ACHN (cell line): ENCODE measurements at places on chromosomes 3 and 15.

DNA sequence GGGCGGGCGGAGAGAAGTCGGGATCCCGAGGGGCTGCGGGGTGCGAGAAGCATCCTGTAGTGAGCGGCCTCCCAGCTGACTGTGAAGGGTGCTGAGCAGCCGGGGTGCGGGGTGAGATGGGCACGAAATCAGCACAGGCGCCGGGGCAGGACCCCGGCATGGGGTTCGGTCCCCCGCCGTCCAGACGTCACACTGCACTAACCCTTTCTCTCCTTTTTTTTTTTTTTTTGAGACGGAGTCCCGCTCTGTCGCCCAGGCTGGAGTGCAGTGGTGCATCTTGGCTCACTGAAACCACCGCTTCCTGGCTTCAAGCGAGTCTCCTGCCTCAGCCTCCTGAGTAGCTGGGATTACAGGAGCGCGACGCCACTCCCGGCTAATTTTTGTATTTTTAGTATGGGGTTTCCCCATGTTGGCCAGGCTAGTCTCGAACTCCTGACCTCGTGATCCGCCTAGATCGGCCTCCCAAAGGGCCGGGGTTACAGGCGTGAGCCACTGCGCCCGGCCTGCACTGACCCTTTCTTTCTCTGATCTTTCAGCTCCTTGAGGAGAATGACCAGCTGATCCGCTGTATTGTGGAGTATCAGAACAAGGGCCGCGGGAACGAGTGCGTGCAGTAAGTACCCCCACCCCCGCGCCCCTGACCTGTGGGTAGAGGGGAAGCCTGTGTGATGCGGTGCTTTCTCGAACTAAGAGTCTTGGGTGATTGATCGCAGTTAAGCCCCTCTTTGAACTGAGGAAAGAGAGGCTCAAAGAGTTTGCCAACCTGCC is 513 bp downstream of the SS18L2 start:
- no peak for DNase-seq

DNA sequence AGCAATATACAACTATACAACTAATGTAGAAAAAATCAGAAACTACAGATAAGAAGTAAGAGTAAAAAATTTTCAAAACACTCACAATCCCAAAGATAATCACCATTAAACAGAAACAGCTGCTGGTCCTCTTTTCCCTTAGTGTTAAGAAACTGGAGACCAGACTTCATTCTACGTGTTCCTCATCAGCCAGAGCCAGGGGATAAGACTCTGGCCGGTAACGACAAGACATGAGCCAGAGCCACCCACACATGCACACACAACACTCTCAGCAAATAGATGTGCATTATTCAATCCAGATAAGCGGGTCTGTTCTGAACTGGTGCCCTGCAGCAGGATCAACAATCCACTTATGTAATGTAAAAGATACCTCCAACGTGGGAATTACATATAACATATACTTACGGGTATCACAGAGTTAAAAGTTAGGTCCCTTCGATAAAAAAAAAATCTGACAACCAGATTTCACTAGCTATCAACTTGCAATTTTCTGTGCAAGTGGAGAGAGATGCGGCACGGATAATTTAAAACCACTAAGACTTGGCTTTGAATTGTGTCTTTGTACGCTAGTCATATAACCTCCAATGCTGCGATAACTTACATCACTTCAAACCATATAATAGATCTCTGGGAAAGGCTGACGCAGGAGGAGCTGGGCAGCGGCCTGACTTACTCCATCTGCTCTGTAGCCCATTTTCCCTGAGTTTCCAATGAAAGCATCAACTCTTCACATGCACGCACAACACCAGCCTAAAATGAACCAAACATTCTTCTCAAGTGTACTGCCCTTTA is 17.8 kb downstream of the PRICKLE2 start:
- DNase-seq: no peak

DNA sequence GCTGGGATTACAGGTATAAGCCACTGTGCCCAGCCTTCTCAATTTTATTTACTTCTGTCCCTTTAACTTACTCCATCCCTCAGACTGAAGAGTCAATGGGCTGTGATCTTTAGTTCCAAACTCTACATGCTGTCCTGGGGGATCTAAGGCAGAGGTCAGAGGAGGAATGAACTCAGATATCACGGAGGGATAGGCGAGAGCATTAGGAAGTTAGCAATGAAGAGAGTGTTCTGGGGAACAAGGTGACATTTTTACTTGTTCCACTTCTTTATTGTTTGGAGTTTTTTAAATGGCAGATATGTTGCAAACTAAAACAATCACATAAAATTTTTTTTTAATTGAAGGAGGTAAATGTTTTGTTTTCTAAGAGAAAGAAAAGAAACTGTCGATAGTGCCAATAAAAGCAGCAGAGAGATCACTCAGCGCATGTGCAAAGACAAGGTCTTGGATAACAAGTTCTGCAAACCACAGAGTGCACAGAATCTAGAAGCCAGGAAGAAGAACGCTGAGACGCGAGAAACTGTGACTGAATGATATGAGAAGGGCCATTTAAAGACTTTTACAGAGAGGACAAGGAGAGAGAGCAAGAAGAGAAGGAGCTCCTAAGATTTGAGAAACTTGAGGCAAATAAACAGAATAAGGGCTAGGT is 10.8 kb upstream of the CA12 start:
- DNase-seq: no peak

- DNase-seq: peak; percentile 7
Observed at GRCh38 chr3:183824761-183825455, 469 bp downstream of the MAP6D1 start.

DNA sequence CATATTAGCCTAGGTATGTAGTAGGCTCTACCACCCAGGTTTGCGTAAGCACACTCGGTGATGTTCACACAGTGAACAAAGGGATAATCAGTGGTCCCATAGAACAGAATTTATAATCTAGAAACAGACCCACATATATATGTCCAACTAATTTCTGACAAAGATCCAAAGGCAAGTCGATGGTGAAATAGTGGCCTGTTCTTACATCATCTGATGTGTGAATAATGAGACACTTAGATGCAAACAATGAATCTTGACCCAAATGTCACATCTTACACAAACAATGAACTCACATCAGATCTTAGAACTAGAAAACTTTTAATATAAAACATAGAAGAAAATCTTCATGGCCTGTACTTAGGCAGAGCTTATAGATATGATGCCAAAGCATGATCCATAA is 17.6 kb upstream of the TM2D3 start:
- no peak for DNase-seq

GRCh38 chr3:169772897-169773816 is at the start of gene MYNN:
Gene MYNN (plus strand): TSS chr3:169773396. CDS start chr3:169774296, 900 bp downstream.
- peak; percentile 86 for DNase-seq
